Caki2 (cell line): ENCODE measurements at places on chromosomes 6 and 20.
A peak's percentile ranks its signal among the peaks of the same experiment; 100 is the strongest.

DNA sequence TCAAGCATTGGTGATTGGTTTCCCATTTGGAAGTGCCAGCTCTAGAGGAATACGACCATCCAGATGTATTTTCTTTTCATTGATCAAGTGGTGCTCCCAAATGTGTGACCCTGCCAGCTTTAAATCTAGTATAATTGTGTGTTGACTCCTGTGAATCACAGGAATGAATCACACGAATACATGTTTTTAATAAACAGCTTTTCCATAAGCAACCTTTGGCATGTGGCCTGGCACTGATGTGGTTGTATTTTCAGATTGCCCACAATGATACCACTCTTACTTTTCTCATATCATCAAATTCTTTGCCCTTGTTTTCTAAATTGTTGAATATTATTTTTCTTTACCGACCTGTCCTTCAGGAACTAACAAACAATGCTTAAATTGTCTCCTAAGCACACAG is 367 bp downstream of the GSTA3 start:
- DNase-seq: no peak

- no peak for DNase-seq
These were observed 9.8 kb downstream of the SLC17A9 start for GRCh38 chr20:62962221-62962879.

DNA sequence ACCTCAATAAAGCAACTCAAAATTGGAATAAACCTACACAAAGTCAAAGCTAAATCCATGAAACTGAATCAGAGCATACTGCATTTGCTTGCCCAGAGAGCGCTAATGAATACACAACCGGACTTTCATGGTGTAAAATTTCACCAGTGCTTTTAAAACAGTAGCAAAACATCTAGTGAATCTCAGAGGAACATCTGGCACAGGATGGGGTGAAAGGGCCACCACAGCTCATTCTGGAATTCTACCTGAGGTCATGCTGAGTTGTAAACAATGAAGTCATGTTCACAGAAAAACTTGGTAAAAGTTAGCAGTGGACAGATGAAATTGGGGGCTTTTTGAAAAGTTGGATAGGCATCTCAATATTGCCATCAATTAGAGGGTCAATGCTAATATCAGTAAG is 125.6 kb upstream of the STXBP5 start:
- no peak for DNase-seq

GRCh38 chr6:152922706-152923105 is 60.1 kb downstream of the FBXO5 start:
- DNase-seq: no peak

- DNase-seq: peak; percentile 40
These were observed 77.3 kb upstream of the SLC35F1 start for GRCh38 chr6:117829594-117830319.

DNA sequence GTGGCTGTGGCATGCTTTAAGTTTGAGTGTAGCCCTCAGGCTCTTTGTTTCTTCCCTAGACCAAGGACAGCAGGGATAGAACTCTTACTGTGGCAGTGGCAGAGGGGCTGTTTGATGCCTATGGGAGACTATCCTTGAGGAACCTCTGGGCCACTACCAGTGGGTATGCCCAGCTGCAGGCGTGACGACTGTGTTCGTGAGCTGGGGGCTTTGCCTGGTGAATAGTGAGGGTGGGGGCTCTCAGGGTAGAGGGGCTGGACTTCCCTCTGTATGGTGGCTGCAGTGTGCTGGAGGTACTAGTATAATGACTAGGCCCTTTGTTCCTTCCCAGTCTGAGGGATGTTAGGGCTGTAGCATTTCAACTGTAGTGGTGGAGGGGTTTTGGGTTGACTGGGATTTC is 1242.0 kb downstream of the KHDRBS2 start:
- DNase-seq: no peak
